ENCODE measurements at places on chromosomes 12 and 14. TPM values are rescaled to one million over a fixed set of nuclear protein-coding genes. Genes with fewer than 3 reads are reported as not detected.
A peak's percentile ranks its signal among the peaks of the same experiment; 100 is the strongest.

The KRT4 gene
- total RNA-seq = not detected

The TRPV4 gene
- 0.05 TPM for total RNA-seq

The PPFIA2 gene
- total RNA-seq = not detected

The RNASE3 gene
- not detected for total RNA-seq

The SLC7A7 gene
- total RNA-seq = 13.6 TPM

GRCh38 chr12:64088431-64089349, 133.4 kb downstream of the KICS2 start:
- peak; percentile 98 for DNase-seq

DNA sequence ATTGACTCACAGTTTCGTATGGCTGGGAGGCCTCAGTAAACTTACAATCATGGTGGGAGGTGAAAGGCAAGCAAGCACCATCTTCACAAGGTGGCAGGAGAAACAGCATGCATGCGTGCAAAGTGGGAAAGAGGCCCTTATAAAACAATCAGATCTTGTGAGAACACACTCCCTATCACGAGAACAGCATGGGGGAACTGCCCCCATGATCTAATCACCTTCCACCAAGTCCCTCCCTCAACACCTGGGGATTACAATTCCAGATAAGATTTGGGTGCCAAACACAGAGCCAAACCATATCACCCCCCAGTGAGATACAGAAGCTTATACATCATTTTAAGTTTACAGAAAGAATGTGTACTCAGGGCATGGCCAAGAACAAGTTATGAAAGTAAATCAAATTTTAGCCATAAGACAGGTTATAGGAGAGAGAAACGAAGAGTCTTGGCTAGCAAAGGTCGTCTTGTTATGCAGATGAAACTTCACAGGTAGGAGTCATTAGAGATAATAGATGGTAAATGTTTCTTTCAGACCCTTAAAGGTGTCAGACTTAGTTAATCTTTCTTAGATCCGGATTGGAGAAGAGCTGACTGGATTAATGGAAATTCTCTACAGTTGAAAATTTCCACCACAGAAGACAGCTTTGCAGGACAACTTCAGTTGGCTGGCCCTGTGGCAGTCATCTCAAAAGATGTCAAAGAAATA, 79.8 kb upstream of the SEL1L start:
- no peak for DNase-seq

GRCh38 chr12:117118838-117119591, 19.8 kb upstream of the TESC start:
- no peak for DNase-seq

GRCh38 chr12:25187781-25188180, 7.2 kb downstream of the DNAI7 start:
- no peak for DNase-seq

- DNase-seq = peak; percentile 3
Observed at GRCh38 chr14:96307434-96307833, 51.4 kb downstream of the BDKRB1 start.

- no peak for DNase-seq
Observed at GRCh38 chr14:91202234-91202974, 42.1 kb downstream of the GPR68 start.

DNA sequence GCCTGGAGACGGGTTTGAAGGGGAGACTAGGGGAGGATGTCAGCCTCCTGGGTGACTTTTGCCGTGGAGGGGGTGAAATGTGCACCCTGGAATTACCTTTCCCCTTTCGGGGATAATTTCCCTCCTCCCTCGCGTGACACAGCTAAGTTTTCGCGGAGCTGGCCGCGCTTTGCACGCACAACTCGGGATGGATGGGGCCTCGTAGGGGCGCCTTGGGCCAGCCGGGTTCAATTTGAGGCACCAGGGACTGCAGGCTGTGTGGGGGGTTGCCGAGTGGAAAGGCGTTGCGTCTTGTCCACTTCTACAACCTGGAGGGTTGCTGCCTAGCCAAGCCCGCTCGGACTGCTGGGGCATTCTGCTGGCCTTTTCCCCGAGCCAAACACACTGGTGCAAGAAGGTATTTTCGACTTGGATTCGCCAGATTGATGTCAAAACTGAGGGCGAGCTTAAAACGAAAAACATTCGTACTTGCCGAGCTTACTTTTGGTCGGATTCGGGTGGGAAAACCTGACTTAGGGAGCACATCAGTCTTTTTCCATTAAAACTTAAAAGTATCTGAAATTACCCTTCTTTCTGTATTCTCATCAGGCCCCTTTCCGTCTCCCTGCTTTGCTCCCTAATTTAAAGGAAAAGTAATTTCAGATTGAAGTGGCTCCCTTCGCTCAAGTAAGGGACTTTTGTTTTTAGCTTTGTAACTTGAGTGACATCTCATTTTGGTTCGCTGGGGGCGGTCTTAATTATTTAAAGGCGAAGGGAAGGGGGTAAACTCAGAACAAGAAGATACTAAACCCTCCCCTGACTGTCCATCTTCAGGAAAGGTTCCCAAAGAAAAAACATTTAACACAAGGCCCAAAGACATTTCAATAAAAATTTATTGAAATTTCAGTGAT, 14.3 kb downstream of the TBX3 start:
- no peak for DNase-seq

DNA sequence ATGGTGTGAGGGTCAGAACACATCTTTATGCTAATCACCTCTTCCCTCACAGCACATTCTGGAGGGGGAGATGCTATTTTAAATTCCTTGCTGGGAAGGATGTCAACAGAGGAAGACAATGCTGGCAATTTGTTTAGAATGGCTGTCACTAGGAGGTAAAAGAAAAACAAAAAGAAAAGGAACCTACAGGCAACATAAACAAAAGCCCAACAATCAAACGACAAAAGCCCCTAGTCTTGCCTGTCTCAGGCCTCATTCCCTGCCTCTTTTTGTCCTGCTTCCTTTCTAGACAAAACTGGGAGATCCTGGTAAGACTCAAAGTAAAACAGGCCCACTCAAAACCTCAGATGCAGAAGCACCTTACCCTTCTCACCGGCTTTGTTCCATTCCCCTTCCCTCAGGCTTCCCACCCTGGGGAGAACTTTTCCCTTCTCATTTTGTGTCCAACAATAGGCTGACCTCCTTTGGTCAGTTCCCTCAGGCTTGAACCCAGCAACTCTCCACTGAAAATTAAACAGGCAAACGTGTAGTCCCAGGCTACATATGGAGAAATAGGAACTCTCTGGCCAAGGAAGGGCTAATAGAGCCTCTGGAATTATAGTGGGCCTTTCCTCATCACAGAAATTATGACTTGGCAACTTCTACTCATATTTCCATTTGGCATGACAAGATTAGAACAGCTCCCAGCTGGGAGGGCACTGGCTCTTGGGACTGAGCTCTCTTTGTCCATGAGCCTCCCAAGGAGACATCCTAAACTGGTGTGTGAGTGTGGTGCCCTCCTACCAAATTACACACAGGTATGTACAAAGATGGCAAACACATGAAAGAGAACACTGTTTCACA, 193.0 kb downstream of the MON2 start:
- no peak for DNase-seq

- DNase-seq = no peak
Observed at GRCh38 chr12:14954269-14954668, 7.1 kb downstream of the ARHGDIB start.

GRCh38 chr12:116880213-116880816, 926 bp downstream of the HRK start:
- no peak for DNase-seq

- no peak for DNase-seq
Observed at GRCh38 chr14:72554401-72554800, 339.5 kb downstream of the DPF3 start.

GRCh38 chr14:54226103-54226502, 170.7 kb upstream of the CDKN3 start:
- no peak for DNase-seq

GRCh38 chr14:29749829-29750228, 177.8 kb downstream of the PRKD1 start:
- no peak for DNase-seq

DNA sequence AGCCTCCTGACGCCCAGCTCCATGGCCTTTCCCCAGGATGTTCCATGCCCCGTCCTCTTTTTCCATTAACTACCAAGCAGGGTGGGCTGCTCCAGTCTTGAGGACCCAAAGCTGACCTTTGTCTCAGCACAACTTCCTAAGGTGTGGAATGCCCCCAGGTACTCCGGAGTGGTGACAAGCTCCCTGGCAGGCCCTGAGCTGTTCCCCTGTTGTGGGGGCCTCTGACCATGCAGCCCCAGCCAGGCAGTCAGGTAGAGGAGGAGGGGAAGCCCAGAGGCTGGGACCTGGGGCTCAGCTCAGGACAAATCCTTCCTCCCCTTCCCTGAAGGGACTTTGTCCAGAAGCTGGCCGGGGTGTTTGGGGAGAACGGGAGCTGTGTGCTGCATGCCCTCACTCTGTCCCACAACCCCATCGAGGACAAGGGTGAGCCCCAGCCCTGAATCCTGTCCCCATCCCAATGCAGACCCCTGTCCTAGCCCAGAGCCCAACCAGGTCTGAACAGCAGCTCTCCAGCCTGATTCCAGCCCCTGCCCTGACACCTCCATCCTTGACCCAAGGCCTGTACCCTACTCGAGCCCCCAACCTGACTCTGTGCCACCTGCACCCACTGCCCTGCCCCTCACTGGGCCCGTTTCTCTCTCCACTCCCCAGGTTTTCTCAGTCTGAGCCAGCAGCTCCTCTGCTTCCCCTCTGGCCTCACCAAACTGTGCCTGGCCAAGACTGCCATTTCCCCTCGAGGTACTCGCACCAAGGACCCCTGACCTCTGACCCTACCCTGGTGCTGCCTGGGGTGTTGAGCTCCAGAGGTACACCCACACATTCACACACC, 4.4 kb downstream of the CARMIL3 start:
- no peak for DNase-seq

DNA sequence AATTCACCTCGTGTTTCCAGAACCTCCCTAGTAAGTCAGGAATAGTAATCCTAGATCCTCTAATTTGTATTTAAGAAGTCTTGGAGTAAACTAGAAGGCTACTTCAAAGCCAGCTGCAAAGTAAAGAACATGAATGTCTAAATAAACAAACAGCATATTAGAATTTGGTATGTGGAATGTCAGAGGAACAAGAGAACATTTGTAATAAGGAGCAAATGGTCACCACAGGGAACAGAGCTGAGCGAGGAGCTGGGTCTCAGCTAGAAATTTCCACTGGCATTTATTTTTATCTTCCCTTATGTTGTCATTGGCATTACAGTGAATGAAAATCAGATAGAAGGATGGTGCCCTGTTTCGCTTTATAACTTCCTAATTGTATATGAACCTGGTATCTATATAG, 50.2 kb downstream of the FRMD6 start:
- DNase-seq = no peak

- DNase-seq = no peak
Observed at GRCh38 chr14:67911562-67911961, 92.0 kb downstream of the RAD51B start.

Measured in HT-29 (cell line).